ENCODE measurements at places on chromosomes 5 and 9.

DNA sequence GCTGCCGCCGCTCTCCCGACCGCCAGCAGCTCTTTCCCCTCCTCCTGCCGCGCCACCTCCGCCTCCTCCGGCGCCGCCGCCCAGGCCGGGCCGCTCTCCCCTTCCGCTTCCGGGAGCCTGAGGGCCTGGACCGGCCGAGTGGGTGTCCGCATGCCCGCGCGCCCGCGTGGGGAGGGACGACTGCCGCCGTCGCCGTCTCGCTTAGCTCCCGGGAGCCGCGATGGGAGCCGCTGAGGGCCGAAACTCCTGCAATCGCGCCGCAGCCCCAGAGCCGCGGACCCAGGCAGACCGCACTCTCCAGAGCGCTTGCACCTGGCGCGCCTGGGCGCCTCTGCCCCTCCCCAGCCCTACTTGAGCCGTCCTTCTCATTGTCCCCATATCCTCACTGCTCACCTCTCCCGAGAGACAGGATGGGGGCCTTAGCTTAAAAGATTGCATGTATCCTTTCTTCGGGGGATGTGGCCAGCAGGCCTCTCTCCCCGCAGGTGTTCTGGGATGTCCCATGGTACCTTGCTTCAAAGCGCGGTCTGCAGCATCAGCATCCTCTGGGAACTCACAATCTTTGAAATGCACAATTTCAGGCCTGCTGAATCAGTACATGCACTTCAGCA is at the start of gene ZDHHC21:
TSS of gene ZDHHC21 (minus strand) at position 182 of the 611 bp plus-strand sequence. CDS start 19,092 bp downstream, outside the sequence.
- DNase-seq = peak; percentile 24

DNA sequence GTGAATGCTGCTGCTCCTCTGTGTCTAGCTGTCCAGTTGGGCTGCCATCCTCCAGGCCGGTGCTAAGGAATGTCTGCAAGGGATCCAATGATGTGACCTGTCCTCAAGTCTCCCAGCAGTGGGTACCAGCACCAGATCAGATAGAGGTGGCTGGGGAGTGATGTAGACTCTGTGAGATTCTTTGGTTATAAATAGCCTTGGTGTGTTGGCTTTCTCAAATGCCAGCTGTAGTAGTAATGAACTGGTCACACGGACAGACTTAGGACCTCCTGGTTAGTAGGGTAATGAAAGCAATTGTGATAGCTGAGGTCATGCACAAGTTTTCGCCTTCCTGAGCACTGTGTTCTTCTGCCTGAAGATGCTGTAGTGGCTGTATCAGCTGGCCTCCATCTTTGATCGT is 29.9 kb upstream of the RANBP6 start:
- DNase-seq = no peak

- no peak for DNase-seq
Observed at GRCh38 chr9:76232861-76233489, 161.3 kb downstream of the RFK start.

GRCh38 chr9:100485196-100485595 is 12.2 kb downstream of the TMEFF1 start:
- DNase-seq = no peak

DNA sequence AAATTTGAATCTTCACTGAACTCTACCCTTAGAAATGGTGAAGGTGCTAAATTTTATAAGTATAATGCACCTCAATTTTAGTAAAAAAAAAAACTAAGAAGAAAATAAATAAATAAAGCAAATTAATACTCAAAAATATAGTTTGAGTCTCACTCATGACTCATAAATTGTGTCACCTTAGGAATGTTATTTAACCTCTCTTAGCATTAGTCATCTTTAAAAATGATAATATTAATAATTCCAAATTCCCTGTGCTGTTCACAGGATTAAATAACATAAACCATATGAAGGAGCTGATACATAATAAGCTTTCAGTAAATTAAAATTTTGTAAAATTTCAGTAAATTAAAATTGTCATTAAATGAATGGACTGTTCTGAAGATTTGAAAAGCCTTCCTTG is 339.8 kb upstream of the RGMB start:
- no peak for DNase-seq

DNA sequence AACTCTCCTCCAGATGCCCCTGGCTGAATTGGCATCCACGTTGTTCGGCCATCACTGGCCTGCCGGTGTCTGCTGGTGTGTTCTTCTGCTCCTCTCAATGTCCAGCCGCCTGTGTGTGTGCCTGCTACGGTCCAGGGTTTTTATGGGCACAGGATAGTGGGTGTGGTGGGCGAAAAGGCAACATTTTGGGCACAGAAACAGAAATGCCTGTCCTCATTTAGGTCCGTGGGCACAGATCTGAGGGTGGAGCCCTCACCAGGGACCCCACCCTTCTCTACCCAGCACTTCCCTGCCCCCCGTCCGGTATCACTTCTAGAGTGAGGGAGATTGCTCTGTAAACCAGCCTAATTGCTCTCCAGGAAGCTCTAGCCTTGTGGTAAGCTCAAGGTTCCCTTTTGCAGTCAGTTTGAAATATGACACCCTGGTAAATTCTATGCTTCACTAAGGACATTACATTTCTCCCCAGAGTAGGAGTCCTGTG is 410.1 kb downstream of the MAT2B start:
- DNase-seq = no peak

DNA sequence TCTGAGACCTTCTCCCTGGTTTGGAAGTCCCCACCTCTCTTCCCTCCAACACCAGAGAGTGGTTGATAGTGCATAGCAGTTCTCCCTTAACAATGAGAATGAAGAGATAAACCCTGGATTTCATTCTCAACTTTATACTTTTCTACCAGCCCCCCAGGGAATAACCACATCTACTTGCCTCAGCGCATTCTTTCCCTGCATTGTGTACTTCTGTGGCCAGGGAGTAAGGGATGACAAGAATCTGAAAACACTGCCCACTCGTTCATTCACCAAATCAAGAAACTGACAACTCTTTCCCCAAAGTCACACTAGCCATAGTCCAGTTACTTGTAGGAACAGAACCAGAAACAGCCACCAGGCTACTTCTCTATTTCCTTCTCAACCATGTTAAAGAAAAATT is 46.0 kb upstream of the SPIN1 start:
- DNase-seq = no peak

GRCh38 chr5:178292826-178293205 is 60.2 kb upstream of the PHYKPL start:
- DNase-seq = no peak

GRCh38 chr9:13911473-13911872 is 402.5 kb downstream of the NFIB start:
- no peak for DNase-seq

- DNase-seq = peak; percentile 20
Observed at GRCh38 chr5:21919414-21920022, 933.6 kb downstream of the CDH12 start.

DNA sequence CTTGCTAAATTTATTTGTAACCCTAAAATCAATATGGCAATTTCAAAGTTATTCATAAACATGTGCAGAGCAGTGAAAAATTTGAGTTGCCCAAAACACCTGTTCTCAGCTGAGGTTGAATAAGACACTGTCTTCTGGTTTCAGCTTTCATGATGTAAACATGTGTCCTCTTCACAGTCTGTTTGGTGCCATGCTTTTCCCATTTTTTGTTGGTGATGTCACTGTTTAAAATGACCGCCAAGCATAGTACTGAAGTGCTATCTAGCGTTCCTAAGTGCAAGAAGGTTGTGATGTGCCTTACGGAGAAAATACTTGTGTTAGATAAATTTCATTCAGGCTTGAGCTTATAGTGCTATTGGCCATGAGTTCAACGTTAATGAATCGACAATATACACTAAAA is 580.8 kb downstream of the ACTL7B start:
- DNase-seq = no peak

DNA sequence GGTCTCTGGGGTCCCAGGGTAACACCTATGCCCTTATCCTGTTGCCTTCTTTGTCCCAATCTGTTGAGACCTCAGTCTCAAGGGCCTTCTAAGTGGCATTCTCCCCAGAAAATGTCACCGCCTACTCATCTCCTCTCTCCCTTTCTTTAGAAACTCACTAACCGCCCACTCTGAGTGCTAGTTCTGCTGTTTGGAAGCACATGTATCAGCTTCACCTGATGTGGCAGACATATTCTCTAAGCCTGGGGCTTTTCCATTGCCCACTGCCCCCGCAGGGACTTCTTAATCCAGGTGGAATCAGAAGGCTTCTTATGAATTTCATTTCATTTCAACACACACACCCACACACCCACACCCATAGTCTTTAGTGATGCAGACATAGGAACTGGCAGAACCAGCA is 165.1 kb downstream of the ASTN2 start:
- DNase-seq = no peak

- no peak for DNase-seq
Observed at GRCh38 chr9:122346478-122347347, 24.1 kb upstream of the PTGS1 start.

DNA sequence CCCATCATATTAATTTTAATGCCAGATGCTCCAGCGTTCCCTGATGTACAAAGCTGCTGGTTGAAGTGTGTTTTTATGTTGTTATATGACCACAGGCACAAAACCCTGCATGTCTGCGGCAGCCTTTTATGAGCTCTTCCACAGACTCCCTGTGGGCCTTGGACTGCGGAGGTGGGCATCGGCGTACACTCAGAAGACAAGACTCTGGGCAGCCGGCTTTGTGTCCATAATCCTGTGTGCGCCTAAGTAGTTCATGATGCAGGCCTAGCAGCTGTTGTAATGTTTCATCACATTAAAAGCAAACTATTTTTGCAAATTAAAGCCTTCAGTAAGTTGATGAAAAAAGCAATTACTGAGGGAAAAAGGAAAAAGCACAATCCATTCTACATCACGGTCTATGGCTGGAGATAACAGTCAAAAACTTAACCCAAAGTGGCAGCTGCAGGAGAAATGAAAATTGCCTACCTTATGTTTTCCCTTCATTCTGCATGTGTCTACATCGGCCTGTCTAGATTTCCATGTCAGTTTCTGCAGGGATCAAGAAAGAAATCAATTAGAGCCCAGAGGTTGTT is 78.8 kb downstream of the SEMA6A start:
- DNase-seq = no peak

- no peak for DNase-seq
Observed at GRCh38 chr5:139852696-139853095, 57.1 kb downstream of the PSD2 start.

DNA sequence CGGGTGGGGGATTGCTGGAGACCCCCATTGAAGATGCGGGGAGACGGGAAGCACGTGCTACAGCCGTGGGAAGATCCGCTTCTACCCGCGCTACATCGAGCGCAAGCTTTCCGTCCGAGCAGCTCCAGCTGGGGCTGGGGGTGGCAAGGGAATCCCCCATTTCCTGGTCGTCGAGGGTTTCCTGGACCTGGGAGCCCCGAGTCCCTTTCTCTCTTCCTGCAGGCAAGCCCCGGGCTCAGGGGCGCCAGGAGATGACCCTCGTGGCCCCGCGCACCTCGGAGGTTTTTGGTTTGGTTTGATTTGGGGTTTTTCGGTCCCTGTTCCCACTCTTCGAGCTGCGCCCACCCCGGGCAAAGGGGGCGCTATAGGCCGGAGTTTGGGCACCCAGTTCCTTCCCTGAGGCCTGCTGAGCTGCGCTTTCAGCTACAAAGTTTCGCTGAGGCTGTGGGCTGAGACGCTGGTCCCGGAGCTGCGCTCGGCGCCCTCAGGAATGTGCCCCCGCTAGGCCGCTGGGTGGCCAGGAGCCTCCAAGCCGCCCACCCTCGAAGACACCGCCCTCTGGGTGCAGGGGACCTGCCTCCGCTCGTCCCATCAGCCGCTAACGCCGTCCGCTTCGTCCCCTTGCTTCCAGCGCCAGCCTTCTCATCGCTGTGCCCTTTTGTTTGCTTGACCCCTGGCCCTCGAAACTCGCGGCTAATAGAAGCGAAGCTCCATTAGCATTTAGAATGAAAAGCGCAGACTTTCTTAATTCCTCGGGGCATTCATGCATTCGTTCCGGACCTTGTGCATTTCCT is 2.9 kb downstream of the NR4A3 start:
- peak; percentile 80 for DNase-seq

DNA sequence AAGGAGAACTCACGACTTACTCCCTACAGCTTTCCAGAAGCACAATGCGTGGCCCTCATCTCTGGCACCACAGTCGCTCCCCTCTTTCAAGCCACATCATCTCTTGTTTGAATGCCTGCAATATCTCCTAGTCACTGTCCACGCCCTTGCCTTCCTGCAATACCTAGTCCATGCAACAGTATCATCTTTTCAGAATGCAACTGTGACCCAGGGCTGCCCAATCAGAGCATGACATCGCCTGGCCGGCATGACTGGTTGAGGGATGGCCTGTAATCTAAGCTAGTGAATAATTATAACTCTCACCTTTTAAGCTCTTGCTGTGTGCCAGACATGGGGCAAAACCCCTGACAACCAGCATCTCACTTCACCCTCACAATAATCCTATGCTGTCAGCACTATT is 52.5 kb upstream of the CPEB4 start:
- no peak for DNase-seq

- no peak for DNase-seq
Observed at GRCh38 chr5:58615972-58616371, 33.1 kb downstream of the RAB3C start.

DNA sequence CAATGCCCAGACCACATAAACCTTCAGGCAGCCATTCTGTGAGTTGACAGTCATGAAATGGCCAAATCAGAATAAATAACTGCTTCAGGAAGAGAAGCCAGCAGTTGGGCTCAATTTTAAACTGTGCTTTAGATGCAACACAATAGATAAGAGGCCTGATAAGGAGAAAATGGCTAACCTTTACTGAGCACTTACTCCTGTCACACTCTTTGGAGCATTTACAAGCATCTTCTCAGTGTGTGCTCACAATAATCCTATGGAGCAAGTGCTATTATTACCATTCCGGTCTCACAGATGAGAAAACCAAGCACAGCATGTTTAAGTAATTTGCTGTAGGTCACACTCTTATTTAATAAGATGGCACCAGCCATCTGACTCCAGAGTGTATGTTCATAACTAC is 11.5 kb upstream of the SH3RF2 start:
- DNase-seq = no peak

DNA sequence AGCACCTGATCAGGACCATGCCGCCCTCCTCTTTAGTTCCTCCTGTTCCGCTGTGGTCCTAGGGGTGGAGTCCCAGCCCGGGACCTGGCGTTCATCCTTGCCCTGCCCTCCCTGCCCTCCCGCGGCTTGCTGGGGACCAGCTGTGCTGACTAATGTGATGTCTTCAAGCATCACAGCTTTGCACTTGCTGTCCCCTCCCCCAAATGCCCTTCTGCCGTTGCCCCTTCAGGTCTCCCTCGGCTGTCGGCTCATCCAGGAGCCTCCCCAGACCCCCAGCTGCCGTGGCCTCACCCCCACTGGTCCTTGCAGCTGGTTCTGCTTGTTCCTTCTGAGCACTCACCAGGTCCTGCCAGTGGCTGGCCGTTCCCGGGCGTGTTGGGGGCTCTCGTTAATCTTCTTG is 19.9 kb downstream of the RXRA start:
- DNase-seq = no peak

GRCh38 chr9:93336720-93337119 is 114.8 kb upstream of the FAM120A start:
- no peak for DNase-seq

GRCh38 chr9:76684213-76684612 is 80.0 kb upstream of the PCA3 start:
- DNase-seq = no peak

- no peak for DNase-seq
Observed at GRCh38 chr5:153516504-153517240, 26.2 kb downstream of the GRIA1 start.

GRCh38 chr5:168802337-168802736 is 223.2 kb upstream of the PANK3 start:
- DNase-seq = no peak
